ENCODE measurements at places on chromosomes 11 and 22.
A peak's percentile ranks its signal among the peaks of the same experiment; 100 is the strongest.

DNA sequence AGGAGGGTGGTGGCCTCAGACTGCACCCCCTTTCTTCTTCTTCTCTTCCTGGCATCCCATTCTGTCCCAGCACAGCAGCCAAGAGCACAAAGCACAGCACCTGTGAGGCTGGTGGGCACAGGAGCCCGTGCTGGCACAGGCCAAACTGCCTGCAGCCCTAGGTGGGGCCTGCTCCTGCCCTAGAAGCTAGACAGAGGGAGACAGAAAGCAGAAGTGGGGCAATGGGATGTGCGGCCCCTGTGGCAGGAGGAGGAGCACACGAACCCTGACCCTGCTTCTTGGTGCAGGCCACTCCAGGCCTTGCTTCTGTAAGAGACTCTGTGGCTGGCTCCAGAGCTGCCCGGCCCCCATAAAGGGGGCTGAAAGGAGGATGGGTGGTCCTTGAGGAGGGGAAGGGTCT lies 3.9 kb upstream of the PTS start:
- DNase-seq = no peak

GRCh38 chr11:64643920-64644646 lies 53.1 kb downstream of the SLC22A12 start:
- DNase-seq = no peak

GRCh38 chr22:44167501-44167900 lies 13.2 kb upstream of the PARVG start:
- DNase-seq = no peak

DNA sequence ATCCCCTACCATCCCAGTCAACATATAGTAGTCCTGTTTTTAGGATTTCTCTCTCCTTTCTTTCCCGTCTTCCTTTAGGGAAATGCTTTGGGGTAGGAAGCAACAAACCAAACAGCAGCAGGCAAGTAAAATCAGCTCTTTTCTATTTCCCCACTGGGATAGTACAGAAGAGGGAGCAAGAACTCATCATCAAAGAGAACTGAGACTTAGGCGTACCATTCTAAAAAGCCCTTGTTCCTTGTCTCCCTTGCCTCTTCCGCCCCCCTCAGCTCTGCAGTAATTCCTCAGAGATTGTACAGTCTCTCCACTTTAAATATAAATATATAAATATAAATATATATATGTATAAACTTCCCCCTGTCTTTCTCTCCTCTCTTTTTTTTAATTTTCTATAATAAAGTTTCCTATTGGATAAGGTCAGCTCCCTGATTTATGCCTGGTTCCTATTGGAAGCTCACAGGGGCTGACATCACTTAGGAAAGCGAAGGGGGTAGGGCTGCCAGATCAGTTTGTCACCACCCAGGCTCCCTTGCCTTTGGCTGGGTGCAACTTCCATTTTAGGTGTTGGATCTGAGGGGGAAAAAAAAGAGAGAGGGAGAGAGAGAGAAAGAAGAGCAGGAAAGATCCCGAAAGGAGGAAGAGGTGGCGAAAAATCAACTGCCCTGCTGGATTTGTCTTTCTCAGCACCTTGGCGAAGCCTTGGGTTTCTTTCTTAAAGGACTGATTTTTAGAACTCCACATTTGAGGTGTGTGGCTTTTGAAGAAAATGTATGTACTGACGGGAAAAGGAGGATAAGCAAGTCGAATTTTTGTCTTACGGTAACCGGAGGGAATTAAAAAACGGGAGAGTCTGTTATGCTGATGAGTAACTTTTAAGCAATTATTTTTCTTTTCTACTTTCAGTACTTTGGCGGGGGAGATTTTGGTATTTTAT lies at the start of gene CTNND1:
CTNND1 (plus strand) TSS at position 502 of the 934 bp plus-strand sequence. CDS start 29,677 bp downstream, outside the sequence.
- DNase-seq = peak; percentile 95

DNA sequence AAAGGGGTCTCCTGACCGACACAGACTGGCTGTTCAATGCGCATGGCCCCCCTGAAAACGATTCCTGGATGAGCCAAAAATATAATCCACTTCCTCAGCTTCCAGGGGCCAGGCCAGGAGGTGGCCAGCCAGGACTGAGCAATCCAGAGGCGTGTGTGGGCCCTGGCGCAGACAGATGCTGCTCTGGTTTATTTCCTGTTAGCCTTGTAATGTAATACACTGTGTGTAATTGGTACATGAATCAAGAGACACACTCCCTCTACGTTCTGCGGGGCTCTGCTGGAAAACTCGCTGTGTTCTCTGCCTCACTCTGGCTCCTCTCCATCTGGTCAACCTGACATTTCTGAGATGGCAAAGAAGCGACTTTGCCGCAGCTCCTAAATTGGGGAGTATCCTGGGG lies 26.3 kb upstream of the ISX start:
- no peak for DNase-seq

DNA sequence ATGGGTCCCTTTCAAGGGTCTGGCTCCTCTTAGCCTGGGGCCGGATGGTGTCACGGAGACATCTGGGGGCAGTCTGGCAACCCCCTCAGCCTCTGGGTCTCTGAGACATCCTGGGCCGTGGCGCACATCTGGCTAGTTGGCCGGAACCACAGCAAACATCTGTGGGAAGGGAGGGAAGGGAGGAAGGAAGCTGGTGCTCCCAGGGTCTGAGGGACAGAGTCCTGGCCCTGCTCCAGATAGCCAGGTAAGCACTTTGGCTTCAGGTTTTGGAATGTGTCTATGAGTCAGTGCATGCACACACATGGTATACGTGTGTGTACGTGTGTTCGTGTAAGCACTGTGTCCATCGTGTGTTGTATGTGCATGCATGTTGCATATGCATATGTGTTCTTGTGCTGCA lies 225.1 kb downstream of the MN1 start:
- no peak for DNase-seq

- DNase-seq = no peak
Observed at GRCh38 chr11:2160736-2161259, at the start of gene INS. Gene INS, minus strand, starts transcription at chr11:2161209. Its CDS starts 238 bp downstream, at chr11:2160971.

DNA sequence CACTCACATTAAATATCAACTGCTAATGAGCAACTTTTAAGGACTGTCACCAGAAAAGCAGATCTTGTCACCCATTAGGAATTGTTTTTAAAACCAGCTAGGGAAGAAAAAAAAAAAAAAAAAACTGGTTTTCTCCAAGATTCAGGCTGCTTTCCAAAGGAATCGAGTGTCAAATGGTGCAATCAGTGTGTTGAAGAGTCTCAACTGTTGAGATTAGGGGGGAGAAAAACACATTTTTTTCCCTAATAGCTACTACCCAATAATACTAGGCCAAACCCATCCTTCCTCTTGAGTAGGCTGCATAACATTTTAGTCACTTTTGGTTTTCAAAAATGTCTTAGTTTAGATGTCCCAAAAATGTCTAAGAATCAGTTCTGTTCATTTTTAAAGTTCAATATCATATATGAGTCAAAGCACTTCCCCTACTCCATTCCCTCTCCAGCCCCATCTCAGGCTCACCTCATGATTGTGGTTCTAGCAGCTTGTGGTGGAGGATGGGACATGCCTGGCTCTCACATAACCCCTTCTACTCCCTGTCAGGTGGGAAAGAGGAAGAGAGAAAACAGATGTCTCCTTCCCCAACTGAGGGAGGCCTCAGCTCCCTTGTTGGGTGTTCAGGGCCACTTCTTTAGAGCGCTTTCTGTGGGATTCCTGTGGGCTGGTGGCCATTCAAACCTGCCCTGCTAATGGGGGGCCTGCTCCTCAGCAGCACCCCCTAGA lies 193.6 kb downstream of the CWF19L2 start:
- DNase-seq = no peak

GRCh38 chr22:41826021-41826420 lies 6.9 kb upstream of the SREBF2 start:
- no peak for DNase-seq

DNA sequence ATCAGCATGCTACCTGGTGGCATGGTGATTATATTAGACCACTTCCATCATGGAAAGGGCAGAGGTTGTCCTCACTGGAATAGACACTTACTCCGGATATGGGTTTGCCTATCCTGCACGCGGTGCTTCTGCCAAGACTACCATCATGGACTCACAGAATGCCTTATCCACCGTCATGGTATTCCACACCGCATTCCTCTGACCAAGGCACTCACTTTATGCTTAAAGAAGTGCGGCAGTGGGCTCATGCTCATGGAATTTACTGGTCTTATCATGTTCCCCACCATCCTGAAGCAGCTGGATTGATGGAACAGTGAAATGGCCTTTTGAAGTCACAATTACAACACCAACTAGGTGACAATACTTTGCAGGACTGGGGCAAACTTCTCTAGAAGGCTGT lies 109.2 kb upstream of the DRD2 start:
- DNase-seq = no peak

- DNase-seq = no peak
Observed at GRCh38 chr11:20670932-20671403, 1.6 kb downstream of the NELL1 start.

GRCh38 chr22:33539902-33540751 lies 380.1 kb downstream of the LARGE1 start:
- DNase-seq = no peak

DNA sequence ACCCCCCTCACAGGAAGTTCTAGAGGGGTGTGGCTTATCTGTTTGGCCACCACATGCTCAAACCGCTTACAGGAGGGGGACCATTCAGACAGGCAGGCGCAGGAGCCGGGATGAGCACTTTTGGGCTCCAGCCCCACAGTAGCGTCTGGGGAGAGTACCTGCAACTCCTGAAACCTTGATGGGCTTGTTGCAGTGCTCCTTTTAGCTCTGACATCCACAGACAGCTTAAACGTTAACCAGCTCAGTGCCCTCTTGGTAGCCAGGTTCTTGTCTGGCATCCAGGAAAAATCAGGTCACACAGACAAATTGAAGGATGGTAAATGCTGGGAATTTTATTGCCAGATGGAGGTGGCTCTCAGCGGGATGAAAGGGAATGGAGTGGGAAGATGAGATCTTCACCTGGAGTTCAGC lies 326.3 kb downstream of the ETS1 start:
- DNase-seq = no peak

- no peak for DNase-seq
Observed at GRCh38 chr11:133024301-133024700, 508.0 kb downstream of the OPCML start.

DNA sequence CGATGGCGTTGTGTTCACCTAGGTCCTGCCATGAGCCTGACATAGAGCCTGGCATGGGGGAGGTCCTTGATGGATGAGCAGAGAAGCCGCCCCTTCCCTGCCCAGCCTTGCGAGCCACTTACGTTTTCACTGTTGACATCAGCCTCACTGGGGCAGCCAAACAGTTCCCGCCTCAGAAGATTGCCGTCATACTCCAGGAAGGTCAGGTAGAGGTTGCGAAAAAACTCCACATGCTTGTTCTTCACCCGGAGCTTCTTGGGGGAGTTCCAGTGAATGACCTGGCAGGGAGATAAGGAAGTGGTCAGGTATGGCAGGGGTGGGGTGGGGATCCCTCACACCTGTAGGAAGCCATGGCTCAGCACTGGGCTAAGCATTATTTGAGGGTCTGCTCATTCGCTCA lies 279.3 kb upstream of the SYN3 start:
- DNase-seq = no peak

DNA sequence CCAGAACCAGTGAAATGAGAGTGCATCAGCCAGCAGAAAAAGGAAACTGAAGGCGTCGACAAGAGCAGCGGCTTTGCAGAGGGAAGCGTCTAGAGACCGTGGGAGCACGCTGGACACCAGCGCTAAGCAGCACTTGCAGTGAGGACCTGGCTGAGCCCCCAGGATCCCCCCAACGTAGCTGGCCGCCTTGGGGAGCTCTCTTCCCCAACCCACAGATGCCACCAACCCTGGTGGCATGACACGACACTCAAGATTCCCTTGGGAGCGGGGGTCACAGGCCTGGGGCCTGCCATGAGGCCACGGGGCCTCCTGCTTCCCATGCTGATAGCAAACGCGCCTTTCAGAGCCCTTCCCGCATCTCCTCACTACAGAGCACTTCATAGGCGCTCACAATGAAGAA lies 13.4 kb upstream of the TESMIN start:
- no peak for DNase-seq

- no peak for DNase-seq
Observed at GRCh38 chr11:15057329-15057728, 16.1 kb upstream of the CALCB start.

- no peak for DNase-seq
Observed at GRCh38 chr11:120810251-120810650, 213.7 kb upstream of the TBCEL start.

- DNase-seq = peak; percentile 93
Observed at GRCh38 chr11:36091256-36091811, 147.5 kb downstream of the LDLRAD3 start.

DNA sequence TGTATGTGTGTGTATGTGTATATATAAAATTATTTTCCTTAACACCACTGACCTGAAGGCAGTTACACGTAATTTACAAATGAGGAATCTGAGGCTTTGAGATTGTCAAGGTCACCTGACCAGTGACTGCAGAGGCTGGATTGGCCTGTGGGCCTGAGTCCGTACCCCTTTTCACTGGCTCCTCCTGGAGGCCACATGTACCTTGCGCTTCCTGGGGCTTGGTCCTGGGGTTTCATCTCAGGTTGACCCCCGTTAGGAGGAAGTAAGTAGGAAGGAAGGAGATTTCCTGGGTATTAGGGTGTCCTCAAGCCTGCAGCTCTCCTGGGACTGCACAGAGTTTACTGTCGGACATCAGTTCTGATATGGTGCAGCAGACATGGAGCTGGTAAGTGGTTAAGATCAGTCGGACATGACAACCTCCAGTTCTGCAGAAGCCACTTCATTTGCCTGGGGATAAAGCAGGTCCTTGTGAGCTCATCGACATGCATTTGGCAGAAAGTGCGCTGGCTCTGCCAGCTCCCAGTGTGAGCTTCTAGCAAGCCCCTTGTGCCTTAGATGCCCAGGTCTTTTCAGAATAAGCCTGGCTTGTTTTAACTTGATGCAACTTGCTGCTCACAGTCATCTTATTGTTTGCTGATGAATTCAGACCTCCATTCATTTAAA lies 36.6 kb downstream of the ST3GAL4 start:
- DNase-seq = no peak

- DNase-seq = no peak
Observed at GRCh38 chr22:19734163-19734562, 10.8 kb downstream of the GP1BB start.

DNA sequence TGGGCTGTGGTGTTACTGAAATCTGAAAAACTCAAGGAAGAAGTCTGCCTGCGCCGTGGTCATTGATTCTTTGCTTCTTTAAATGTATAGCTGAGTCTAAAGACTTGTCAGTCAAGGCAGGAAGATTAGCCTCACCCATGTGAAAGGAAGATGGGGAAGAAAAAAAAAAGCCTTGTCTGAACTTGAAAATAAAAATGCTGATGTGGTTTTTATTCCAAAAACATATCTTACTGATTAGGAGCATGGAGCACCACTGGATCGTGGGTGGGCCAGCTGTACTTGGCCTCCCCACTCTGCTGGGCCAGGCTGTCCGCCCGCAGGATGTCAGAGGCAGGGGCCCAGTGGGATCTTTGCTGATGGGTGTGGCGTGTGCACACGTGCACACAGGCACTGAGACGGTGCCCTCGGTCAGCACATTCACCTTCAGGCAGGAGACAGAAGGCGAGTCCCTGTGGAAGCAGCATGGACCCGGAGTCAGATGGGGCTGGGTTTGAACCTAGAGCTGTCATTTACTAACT lies 111.9 kb downstream of the WNT7B start:
- no peak for DNase-seq

All from A172 (cell line).